ENCODE measurements at places on chromosomes 3 and 15.

DNA sequence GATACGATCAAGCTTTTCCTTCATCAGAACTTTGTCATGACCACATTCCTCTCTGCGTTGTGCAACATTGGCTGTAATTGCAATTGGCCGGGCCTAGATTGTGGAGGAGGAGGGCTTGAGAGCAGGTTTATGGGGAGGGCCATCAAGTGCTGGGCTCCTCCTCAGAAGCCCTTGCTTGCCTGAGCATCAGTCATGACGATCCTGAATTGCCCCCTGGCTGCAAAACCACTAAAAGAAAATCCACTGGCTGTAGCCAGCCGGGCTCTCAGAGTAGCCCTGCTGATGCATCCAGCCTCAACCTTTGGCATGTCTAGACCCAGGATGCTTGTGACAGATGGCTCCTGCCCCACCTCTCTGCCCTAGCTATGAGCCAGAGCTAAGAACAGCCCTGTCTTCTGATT lies 13.4 kb upstream of the TRH start:
- peak; percentile 91 for DNase-seq

GRCh38 chr15:57680021-57680420 lies 26.5 kb upstream of the POLR2M start:
- DNase-seq = no peak

- no peak for DNase-seq
These were observed 27.5 kb upstream of the CORO2B start for GRCh38 chr15:68551296-68551635.

GRCh38 chr3:25911525-25912295 lies 121.8 kb downstream of the OXSM start:
- no peak for DNase-seq

- DNase-seq = no peak
These were observed 77.8 kb upstream of the HES1 start for GRCh38 chr3:194058189-194058571.

DNA sequence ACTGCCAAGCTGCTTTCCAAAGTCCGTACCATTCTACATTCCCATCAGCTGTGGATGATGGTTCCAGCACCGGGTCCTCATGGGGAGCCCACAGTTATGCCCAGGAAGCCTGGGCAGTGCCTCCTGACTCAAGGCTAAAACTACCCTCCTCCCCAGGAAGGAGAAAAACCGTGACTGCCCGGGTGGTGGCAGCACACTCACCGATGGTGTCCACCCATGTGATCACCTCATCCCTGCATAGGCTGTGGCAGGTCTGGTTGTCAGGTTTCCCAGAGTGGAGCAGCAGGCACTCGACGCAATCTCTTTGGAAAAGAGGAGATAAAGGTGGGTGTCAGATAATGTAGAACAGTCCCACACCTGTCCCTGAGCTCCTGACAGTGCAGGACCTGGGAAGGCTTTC lies 38.6 kb downstream of the UMPS start:
- no peak for DNase-seq

DNA sequence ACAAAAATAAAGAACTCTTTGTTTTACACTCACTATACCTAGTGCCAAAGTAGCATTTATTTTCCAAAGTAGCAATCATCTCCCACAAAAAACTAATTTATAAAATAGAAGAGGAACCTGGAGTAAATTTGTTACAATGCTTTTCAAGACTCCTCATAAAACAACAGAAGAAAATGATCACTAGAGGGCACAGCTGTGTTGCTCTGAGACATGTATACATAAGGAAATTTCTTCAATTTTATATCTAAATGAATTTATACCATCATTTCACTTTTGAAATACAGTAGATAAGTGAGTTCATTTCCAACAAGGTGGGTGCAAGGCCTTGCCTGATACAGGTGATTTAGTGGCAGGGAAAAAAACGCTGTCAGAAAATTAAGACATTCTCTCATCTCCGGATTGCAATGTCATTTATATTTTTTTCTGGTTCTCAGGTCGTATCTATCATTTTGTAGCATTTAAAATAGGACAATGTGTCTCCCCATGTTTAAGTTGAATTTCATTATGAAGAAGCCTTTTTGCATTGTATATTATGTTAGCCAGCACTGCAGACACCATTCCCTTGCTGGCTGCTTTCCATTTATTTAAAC lies 25.3 kb upstream of the ARHGEF26 start:
- DNase-seq = no peak

- DNase-seq = no peak
These were observed 29.2 kb downstream of the MYLK start for GRCh38 chr3:123854905-123855304.

GRCh38 chr3:9402410-9403228 lies 5.2 kb downstream of the SETD5 start:
- no peak for DNase-seq

DNA sequence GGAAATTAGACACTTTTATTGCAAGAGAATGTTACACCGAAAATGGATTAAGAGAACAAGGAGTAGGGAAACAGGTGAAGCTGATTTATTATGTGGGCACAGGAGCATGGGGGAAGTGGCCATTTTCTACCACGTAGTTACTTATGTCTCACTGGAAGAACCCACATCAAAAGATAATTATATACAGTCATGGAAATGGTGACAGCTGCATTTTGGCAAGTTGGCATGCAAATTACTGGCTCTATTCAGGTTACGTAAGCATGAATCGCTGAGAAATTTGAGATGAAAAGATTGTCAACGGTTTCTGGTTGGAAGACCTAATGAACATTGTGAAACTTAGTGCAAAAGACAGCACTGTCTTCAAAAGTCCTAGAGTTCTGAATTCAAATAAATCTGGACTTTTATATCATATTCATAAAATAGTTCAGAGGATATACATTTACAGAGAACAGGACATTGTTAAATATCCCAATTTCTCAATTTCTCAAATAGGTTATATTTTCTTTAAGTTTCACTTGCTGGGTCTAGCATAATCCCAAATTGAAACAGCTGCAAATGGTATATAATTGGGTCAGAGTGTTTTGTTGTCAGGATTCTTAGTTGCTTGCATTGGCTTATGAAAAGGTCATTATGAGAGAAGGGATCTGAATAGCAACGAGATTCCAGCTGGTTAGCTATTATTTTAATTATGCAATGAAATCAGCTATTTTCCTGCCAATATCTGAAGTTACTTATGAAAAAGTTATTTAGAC lies 567.8 kb downstream of the ZPLD1 start:
- DNase-seq = no peak

DNA sequence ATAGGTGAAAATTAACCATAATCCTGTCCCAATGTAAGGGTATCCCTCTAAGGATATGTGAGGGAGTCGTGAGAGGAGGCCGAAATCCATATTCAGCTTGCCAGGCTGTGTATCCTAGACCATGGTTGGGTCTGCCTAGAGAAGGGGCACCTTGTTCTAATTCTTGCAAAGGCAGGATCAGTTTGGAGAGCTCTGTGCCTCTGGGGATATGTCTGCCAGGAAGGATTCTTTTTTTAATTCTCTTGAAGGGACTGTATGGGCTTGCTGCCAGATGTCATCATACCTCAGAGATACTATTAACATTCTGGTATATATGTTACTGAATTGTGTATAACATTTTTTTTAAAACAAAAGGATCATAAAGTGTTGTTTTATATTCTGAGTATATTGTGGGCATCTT lies 2.4 kb downstream of the ATP1B3 start:
- peak; percentile 33 for DNase-seq

DNA sequence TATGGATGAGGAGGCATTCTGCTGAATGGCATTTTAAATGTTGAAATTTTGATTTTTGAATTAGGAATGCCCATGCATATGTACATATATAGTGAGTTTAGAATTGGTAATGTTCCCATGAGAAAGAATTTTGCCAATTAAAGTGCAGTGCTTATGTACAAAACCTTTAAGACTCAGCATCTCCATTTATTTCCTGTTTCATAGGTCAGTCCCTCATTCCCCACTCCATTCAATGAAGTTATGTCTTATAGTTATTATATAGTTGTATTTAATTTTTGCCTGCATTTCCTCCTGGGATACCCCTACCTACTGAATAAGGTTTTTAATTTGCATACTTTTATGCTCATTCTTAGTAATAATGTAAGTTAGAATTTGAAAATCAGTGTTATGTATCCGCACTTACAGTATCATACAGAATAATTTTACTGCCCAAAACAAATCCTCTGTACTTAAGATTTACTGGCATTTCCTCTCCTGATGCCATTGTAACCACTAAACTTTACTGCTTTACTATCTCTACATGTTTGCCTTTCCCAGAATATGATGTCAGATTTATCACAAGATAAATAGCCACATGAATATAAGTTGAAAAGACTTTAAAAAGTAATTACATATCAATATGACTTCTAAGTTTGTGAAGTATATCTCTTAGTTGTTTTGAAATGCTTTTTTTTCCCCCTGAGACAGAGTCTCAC lies 389.1 kb upstream of the NDN start:
- no peak for DNase-seq

- DNase-seq = no peak
These were observed 175.3 kb downstream of the NR1D2 start for GRCh38 chr3:24120434-24120833.

DNA sequence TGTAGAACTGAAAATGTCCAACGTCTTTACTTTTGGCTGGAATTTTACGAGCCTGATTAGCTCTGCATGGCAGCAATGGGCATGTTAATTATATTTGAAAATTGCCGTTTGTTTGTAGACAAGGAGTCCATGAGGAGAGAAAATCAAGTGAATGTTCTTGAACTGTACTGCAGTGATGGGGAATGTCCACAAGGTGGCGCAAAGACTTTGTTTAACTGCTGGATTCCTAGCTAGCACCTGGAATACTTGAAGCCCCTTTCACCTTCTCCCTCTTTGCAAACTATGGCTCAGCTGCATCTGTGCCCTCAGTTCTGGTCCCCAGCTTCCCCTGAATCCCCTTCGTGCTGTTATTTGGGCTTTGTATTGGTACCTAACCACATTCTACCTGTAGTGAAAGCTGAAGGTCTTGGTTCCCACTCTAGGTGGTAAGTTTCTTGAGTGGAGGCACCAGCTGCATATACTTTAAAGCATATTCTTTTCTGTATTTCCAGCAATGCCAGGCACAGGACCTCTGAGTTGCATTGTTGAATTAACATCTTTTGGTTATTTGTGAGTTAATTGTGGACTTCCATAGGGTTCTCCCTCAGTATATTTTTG lies 25.3 kb downstream of the EXOG start:
- DNase-seq = peak; percentile 83

DNA sequence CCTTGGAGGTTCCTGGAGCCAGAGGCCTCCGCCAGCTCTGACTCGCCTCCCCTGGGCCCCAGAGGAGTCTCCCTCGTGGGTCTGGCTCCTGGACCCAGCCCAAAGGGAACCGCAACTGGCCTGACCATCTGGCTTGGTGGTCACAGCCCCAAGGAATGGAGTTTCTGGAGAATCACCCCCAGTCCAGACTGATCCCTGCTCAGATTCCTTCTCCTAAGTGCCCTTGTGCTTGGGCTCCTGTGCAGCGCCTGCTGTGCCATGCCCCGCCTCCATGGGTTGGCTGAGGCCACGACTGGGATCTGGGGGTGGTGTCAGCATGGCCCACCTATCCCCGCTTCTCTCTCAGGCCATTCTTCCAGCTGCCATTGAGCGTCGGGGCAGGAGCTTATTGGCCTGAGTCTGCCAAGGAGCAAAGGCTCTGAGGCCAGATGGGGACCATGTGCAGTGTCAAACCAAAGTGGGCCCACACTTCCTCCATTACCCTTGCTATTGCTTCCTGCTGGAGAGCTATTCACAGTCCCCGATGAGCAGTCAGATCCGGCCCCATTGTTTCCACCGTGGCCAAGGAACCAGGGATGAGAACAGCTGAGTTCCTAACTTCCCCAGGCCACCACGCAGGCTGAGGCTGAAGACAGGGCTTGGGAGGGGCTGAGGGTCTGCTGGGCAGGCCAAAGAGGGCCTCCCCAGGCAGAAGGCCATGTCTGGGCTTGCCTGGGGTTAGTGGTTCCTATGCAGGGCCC lies 19.0 kb downstream of the CSPG4 start:
- DNase-seq = no peak

GRCh38 chr3:170806676-170807075 lies 63.3 kb downstream of the RPL22L1 start:
- no peak for DNase-seq

GRCh38 chr3:126671521-126671920 lies 16.6 kb upstream of the TXNRD3 start:
- DNase-seq = no peak

DNA sequence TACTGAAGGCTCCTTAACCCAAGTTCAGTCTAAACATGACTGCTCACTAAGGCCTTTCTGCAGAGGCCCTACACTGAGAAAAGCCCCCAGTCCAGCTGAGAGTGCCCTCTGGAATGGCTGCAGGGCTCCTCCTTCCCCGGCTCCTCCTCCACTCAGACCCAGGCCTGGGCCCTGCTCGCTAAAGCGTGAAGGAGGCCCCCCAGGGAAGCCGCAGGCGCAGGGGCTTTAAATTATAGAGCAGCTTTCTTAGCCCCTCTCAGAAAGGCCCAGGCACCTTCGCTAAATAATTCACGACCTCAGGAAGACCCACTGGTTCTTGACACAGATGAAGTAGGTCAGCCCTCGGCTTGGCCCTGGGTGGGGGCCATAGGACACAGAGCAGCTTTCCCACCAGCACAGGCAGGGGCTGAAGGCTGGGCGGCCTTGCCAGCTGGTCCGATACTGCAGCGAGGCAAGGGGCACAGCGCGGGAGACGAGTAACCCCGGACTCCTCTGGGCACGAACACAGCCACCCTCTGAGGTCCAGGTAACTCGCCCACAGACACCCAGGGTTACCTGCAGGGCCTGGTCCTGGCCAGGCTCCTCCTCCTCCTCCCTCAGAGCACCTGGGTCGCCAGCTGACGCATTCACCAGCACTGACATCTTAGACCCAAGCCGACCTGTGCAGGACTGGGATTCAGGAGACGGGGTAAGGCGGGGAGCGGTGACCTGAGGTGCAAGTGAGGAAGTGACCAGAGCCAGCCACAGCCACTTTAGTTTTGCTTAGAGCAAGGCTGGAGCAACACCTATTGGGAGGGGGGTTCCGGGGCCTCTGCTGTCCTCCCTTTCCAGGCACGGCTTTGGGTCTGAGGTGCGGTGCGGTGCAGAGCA lies 36.9 kb downstream of the RBPMS2 start:
- no peak for DNase-seq

GRCh38 chr3:72829701-72830100 lies 18.5 kb downstream of the SHQ1 start:
- no peak for DNase-seq

GRCh38 chr15:86201313-86202008 lies 121.8 kb downstream of the AGBL1 start:
- no peak for DNase-seq

- peak; percentile 94 for DNase-seq
These were observed 2.8 kb downstream of the C15orf39 start for GRCh38 chr15:75204340-75205063.

DNA sequence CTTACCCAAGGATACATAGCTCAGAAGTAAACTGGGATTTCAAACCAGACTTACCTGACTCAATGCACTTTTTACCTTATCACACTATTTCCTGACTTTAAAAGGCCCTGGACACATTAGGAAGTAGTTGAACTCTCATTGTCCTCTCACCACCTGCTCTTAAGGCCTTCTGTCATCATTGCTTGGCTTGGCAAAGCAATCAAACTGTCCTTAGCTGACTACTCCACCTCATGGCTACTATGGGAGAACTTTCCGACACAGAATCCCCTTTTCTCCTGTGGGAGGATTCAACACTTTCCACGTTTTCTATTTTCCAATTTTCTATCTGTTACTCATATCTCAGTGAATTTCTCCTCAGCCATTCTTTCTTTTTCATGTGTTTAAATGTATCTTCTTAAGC lies 55.4 kb downstream of the ZNF148 start:
- no peak for DNase-seq

All from G401 (cell line).